ENCODE measurements at places on chromosomes 11 and 22. TPM values are rescaled to one million over a fixed set of nuclear protein-coding genes. Genes with fewer than 3 reads are reported as not detected.

Gene PAMR1
- total RNA-seq = 2.0 TPM

Gene PLAAT5
- 1.5 TPM for total RNA-seq

Gene OR2AT4
- not detected for total RNA-seq

Gene LRRC56
- total RNA-seq = 0.98 TPM

Gene C11orf91
- total RNA-seq = not detected

Gene NPAS4
- total RNA-seq = 10.1 TPM

Gene MCAT
- total RNA-seq = 10.8 TPM

Gene CTSW
- total RNA-seq = not detected

Gene SCGB1A1
- total RNA-seq = not detected

Gene OR52I1
- not detected for total RNA-seq

Gene OR5P2
- total RNA-seq = not detected

Measured in temporal lobe (tissue), 4 donors.